ENCODE measurements at places on chromosomes 5 and 9.

DNA sequence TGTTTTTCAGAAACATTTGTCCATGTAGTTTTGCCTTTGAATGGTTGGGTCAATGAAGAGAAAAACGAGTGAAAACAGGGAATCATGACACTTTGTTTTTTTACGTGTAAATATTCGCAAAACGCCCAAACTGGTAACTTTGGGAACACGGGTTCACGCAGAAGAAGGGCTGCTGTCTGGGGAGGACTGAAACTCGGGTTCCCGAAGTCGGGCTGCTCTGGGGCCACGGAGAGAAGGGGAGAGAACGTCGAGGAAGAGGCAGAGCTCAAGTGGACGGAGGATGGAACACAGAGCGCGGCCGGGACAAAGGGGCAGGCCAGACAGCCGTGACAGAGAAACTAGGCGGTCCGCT is 478 bp upstream of the SETD9 start:
- no peak for DNase-seq

- DNase-seq = no peak
These were observed 94.0 kb upstream of the DNAH5 start for GRCh38 chr5:14038341-14038959.

DNA sequence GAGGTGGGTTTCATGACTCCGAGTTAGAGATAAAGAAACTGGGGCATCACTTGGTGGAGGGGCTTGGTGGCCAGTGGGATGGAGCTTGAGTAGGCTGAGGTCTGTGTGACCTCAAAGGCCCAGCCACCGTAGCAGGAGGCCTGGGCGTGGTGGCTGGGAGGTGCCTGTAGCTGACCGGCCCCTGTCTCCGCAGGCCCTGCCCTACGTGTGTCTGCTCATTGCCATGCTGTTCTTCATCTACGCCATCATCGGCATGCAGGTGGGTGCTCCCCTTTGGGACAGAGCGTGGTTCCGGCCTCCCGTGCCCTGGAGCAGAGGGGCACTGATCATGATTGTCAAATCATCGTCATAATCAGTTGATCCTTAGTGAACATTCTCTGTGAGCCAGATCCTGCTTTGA is 196.2 kb downstream of the CACNA1B start:
- no peak for DNase-seq

- DNase-seq = no peak
These were observed 208.9 kb downstream of the HSPA4 start for GRCh38 chr5:133260715-133261114.

DNA sequence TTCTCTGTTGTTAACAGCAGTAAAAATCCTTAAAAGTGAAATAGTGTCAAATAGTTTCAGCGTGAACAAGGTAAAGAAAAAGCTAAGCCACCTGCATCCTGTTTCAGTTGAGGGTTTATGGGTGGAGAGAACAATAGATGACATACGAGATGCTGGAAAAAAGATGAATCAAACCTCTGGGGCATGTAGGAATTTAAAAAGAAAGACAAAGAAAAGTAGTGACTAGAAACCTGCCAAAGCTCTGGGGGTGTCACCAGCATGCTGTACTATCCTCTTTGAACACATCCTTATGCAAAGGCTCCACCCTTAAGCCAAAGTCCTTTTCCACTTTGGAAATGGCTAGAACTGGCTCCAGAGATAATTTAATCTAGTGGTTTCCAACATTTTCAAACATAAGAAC is 22.2 kb downstream of the SCAI start:
- DNase-seq = no peak

GRCh38 chr9:129839324-129840023 is 4.2 kb downstream of the USP20 start:
- DNase-seq = no peak
